ENCODE measurements at places on chromosomes 3 and 15.

DNA sequence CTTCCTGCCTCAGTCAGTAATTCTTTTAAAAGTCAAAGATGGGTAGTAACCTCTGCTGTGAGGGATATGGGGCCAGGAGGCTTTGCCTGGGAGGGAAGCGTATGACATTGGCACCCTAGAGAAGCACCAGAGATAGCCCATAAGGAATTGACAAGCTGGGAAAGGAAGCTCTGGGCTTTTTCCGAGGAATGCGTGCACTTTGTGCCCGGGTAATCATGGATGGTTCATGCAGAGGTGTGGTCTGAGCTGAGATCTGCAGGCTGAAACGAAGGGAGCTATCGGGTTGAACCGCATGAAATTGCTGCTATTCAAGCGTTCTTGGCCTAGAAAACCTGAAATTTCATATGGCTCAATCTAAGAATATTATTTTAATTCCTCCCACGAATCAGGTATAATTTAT lies 127.7 kb upstream of the TLE3 start:
- no peak for DNase-seq

- DNase-seq = no peak
These were observed 31.6 kb downstream of the TIPARP start for GRCh38 chr3:156705761-156706616.

GRCh38 chr3:183491923-183492848 lies 63.3 kb downstream of the KLHL6 start:
- no peak for DNase-seq

GRCh38 chr15:92102395-92102755 lies 248.9 kb downstream of the SLCO3A1 start:
- no peak for DNase-seq

- no peak for DNase-seq
These were observed 393.1 kb downstream of the DIPK2A start for GRCh38 chr3:144364737-144365136.

DNA sequence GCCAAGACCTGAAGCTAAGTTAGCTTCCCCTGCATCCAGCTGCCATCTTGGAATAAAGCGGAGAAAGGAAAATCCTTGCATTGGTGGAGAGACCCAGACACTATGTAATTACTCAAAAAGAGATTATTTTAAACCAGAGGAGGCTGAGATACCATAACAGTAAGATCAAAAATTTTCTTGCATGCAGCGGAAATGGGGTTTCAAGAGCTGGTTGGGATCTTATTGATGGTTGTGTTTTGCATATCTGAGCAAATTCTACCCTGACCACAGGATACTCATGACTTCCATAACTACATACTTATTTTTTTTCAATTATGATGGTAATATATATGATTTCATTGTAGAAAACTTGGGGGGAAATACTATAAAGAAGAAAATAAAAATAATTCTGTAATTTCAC lies 17.5 kb downstream of the TMEM158 start:
- DNase-seq = no peak

DNA sequence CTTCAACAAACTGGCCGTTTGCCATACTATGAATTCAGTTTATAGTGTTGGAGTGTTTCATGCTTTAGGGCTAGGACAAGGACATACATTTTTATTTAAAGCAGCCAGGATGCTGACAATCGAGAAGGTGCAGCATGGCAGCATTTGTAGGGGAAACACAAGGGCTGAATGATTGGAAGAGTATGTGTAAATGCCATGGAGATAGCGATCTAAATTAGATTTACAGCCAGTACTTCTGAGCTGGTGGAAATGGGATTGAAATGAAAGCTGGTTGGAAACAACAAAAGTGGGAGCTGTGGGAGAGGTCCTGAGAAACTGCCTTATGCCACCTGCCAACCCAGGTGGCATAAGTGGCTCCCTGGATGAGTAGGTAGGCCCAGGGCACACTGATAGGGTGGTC lies 209.9 kb upstream of the MRPL3 start:
- DNase-seq = no peak

DNA sequence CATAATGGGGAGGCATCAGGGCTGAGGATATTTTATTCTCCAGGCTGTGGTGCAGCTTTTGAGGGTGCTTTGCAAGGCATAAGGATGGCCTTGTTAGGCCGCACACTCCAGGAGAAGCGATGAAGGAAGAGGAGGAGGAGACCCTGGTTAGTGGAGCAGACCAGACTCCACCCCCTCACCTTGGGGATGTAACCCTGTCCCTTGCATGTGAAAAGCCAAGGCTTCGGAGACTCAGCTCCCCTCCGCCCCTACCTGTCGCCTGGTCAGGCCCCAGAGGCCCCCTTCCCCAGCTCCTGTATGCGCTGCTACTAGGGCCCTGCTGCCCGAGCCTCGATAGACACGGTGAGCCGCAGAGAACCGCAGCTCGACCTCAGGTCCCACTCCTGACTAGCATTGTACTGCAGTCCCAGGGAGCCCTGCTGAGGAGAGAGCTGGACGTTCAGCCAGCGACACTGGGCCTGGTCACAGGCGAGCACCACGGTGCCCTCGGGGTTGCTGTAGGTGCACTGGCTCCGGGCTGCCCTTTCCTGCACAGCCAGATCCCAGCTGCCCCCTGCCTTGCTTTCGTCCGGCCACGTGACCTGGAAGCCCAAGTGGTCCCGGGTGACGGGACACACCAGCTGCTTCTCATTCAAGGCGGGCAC lies 10.2 kb downstream of the CPN2 start:
- no peak for DNase-seq

DNA sequence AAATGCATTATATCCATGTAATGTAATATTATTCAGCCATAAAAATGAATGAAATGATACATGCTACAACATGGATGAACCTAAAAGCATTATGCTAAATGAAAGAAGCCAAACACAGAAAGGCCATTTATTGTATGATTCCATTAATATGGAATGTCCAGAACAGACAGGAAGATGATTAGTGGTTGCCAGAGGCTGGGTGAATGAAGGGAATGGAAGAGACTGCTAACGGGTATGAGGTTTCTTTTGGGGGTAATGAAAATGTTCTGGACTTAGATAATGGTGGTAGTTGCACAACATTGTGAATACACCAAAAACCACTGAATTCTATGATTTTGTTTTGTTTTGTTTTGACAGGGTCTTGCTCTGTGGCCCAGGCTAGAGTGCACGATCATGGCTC lies 61.6 kb upstream of the MAP4 start:
- DNase-seq = no peak

DNA sequence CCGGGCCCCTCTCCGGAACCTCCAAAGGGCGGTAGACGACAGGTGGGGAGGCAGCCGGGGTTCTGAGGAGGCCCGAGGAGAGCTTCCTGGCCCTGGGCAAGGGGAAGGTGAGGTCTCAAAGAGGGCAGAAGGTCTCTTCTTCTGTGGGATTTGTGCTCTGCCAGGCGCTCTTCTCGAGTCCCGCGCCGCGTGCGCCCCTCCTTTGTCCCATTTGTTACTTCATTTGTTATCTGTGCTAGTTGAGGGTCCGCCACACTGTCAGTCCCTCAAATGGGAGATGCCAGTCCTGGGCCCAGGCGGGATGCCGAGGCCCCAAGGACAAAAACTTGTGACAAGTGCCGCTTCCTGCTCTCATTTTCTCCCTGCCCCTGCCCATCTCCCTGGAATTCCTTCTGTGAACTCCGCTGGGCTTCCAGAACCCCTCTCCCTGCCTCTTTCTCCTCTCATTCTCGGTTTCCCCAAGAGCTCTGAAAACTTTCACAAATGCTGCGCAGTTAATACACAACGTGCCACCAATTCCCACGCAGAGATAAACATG lies 1.5 kb downstream of the ST8SIA2 start:
- DNase-seq = no peak

- no peak for DNase-seq
These were observed 210.7 kb upstream of the UBE2E1 start for GRCh38 chr3:23594894-23595670.

GRCh38 chr3:132343018-132343612 lies 25.9 kb downstream of the ACP3 start:
- no peak for DNase-seq

- no peak for DNase-seq
These were observed 14.6 kb upstream of the MAGEF1 start for GRCh38 chr3:184726497-184726896.

- no peak for DNase-seq
These were observed 71.0 kb downstream of the PPM1L start for GRCh38 chr3:160826991-160827390.

- no peak for DNase-seq
These were observed at the start of gene CYP8B1 for GRCh38 chr3:42875325-42876151. CYP8B1 (minus strand) TSS chr3:42875879; CDS start chr3:42875816, 63 bp downstream.

DNA sequence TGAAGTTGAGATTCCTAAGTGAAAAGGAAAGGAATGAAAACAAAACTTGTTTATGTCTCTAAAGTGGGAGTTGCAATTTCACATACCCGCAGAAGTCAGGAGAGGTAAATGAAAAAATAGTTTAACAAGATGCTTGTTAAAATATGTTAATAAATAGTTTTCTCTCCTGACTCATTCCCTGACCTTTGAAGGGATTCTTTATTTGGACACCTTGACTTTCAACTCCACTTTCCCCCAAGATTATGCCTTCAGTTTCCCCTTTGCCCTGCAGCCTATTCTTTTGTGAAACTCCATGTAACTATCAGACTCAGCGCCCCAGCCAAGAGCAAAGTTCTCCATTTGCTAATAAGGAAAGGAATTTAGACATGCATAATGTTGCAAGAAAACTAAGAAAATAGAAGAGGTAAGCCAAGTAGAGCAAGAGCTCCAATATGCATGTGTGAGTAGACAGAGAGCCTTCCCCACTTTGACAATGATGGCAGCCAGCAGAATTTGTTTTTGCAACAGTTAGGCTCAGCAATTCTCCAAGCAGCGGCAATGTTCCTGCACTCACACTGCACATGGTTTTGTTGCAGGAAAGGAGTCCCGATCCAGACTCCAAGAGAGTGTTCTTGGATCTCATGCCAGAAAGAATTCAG lies 61.2 kb downstream of the CD200 start:
- no peak for DNase-seq

GRCh38 chr3:57840473-57840872 lies 84.4 kb downstream of the SLMAP start:
- DNase-seq = no peak

- DNase-seq = no peak
These were observed 32.0 kb downstream of the ATG7 start for GRCh38 chr3:11304175-11304574.

- no peak for DNase-seq
These were observed 124.4 kb downstream of the SHOX2 start for GRCh38 chr3:157981819-157982218.

GRCh38 chr3:82103241-82103640 lies 341.8 kb upstream of the GBE1 start:
- no peak for DNase-seq

DNA sequence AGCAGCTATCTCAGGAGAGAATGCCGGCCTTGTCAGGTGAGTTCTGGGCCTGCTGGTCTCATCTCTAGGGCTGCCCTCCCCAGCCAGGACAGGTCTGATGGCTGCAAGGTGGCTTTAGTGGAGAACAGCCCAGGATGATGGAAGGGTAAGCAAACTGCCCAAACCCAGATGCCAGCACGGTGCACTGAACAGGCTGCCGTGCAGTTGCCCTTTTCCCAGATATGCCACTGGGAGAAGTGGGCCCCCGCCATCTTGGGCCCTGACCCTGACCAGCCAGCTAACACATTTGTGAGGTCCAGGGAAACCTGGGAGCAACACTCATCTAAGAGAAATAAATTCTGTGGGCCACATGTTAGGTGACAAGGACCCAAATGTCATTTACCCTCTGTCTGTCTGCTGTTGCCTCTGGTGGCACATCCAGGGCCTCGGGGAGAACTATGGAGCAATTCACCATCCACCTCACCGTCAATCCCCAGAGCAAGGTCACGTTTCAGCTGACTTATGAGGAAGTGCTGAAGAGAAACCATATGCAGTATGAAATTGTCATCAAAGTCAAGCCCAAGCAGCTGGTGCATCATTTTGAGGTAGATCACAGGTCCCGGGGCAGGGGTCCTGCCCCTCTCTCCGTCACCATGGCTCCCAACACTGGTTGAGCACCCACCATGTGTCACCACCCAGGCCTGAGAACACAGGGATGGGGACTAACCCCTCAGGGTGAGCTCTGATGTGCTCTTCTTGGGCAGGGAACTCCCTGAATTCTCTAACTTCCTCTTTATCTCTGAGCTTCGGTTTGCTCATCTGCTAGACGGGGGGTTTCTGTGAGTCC lies 1.8 kb downstream of the ITIH1 start:
- no peak for DNase-seq

Data from CD8-positive, alpha-beta T cell (primary cell).